ENCODE measurements at places on chromosomes 7 and 10. TPM values are rescaled to one million over a fixed set of nuclear protein-coding genes. Genes with fewer than 3 reads are reported as not detected.
A peak's percentile ranks its signal among the peaks of the same experiment; 100 is the strongest.

- H3K4me3 ChIP-seq, result no peak overlapping the region
- H3K36me3 ChIP-seq, result no peaks in the 10 kb centered on the region
- H3K4me1 ChIP-seq, result peaks cover 18% of the 10 kb centered on the region
- no peak for DNase-seq
- H3K27me3 ChIP-seq, result no peaks in the 10 kb centered on the region
Observed at GRCh38 chr7:17942231-17942630, 1.9 kb upstream of the SNX13 start.

GRCh38 chr10:79982861-79983260 is 34.0 kb upstream of the SFTPD start:
- peaks cover 25% of the 10 kb centered on the region for H3K27me3 ChIP-seq
- no peak overlapping the region for H3K27ac ChIP-seq
- H3K4me3 ChIP-seq, result peak overlapping the region; percentile 77
- no peak for DNase-seq
- no peaks in the 10 kb centered on the region for H3K36me3 ChIP-seq

DNA sequence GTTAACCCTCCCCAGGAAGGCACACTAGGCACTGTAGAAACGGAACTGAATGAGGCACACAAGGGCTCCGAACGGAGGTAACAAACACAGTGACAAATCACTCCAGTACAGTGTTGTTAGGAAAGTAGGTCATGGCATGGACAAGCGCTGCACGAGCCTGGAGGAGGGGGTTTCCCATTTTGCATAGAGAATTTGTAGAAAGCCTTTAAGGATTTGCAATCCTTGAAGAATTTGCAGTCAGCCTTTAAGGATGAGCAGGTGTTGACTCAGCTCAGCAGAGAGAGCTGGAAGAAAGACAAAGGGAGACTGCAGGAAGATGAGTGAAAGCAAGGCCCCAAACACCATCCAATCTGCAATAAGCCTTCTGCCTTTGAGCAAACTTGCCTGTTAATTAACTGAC is 51.1 kb upstream of the PPP1R3C start:
- no peaks in the 10 kb centered on the region for H3K27me3 ChIP-seq
- H3K27ac ChIP-seq, result peak overlapping the region; percentile 58
- peaks cover 42% of the 10 kb centered on the region for H3K4me1 ChIP-seq
- H3K4me3 ChIP-seq, result peak overlapping the region; percentile 2
- peak; percentile 95 for DNase-seq

DNA sequence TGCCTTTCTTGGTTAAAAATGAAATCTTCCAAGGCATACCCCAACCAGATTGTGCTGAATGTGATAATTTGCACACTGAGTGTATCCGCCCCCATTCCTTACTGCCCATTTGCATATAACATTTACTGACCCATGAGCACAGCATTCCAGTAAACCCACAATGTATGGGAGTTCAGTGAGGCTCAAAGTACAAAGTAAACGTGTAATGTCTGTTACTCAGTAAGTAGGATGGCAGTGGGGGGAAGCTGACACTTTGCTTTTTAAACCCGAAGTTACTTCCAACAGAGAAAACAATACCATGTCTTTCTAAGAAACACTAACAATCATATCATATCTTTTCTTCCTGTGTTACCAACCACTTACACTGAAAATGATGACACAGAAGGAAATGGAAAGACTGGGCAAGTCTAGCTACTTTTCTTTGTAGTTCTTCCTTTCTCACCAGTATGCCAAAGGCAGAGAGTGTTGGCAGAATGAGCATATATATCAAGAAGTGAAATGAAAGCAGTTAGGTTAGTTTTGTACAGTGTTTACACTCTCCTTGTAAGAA is 27.1 kb upstream of the SOSTDC1 start:
- H3K36me3 ChIP-seq, result no peaks in the 10 kb centered on the region
- no peak overlapping the region for H3K27ac ChIP-seq
- H3K27me3 ChIP-seq, result no peaks in the 10 kb centered on the region
- no peak overlapping the region for H3K4me3 ChIP-seq
- DNase-seq, result no peak
- H3K4me1 ChIP-seq, result no peaks in the 10 kb centered on the region

DNA sequence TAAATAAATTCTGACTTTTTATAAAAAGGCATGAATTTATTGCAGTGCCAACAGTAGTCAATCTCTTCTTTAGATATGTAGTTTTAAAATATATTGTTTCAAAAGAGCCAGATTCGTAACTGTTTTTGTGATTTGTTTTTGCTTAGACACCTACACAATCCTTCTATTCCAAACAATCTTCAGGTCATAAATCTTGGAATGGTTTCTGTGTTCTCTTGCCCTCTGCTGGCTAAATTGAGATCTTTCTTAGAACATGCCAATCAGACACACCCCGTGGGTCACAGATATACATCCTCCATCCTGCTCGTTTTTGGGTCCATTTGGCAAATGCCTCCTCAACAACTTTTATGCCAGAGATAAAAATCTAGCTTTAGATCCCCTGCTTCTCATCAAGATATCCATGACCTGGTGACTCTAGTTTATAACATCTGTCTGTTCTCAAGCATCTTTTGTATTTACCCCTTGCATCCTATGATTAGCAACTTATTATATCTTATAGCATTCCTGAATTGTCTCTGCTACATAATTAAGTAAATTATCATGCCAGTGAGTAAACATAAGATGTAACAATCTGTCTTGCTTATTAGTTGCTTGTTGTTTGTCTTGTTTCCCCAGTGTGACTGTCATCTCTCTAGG is 35.3 kb upstream of the IFRD1 start:
- H3K36me3 ChIP-seq, result no peaks in the 10 kb centered on the region
- no peak overlapping the region for H3K27ac ChIP-seq
- DNase-seq, result peak; percentile 66
- H3K27me3 ChIP-seq, result no peaks in the 10 kb centered on the region
- no peak overlapping the region for H3K4me3 ChIP-seq

DNA sequence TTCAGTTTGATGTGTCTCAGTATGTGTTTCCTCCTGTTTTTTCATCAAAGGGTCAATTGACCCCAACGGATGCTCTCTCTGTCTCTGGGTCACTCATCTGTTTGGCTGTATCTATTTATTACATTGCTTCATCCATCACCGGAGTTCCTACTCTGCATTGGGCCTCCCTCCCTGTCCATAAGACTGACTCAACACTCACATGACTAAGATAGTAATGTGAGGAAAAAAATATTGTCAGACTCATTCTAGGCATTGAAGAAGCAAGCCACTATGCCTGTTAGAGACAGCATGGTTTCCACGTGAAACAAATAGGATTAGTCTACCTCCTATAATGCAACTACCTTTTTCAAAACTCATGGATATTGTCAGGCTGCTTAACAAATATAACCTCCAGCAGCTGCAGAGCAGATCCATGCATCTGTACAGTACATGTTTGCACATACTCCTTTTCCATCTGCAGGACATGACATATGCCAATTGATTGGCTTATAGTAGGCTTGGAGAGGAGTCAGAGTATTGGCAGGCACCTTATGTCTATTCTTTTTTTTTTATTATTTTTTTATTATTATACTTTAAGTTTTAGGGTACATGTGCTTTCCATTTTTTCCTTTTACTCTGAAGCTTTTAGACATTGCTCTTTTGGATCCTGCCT is 275.2 kb downstream of the LRRTM3 start:
- H3K27ac ChIP-seq, result no peak overlapping the region
- no peaks in the 10 kb centered on the region for H3K4me1 ChIP-seq
- no peaks in the 10 kb centered on the region for H3K27me3 ChIP-seq
- H3K4me3 ChIP-seq, result no peak overlapping the region

- no peak for DNase-seq
- no peak overlapping the region for H3K27ac ChIP-seq
- no peaks in the 10 kb centered on the region for H3K4me1 ChIP-seq
- no peaks in the 10 kb centered on the region for H3K36me3 ChIP-seq
- H3K4me3 ChIP-seq, result no peak overlapping the region
- no peaks in the 10 kb centered on the region for H3K27me3 ChIP-seq
Observed at GRCh38 chr10:82256275-82256674, 381.3 kb downstream of the NRG3 start.

DNA sequence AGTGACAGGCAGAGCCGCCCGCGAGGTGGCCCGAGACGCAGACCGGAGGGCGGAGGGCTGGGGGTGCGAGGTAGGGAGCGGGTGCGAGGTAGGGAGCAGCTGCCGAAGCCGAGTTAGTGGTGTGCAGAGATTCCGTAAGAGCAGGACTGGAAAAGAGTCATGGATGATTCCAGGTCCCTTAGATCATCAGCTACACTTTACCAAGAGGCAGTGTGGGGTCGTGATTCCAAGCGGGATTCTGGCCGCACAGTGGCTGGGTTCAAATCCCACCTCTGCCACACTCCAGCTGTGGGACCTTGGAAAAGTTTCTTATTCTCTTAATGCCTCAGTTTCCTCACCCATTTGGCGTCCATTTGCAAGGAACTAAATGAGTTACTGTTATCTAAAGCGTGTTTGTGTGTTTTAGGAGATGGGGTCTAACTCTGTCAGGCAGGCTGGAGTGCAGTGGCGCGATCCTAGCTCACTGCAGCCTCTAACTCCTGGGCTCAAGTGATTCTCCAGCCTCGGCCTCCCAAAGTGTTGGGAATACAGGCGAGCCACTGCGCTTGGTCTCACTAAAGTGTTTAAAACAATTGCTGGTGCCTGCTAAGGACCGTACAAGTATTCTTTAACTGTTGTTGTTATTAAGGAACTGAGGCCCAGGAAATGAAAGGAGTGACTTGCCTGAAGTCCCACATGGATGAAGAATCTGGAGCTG is 1.1 kb downstream of the NDUFB2 start:
- no peaks in the 10 kb centered on the region for H3K27me3 ChIP-seq
- peak overlapping the region; percentile 82 for H3K4me3 ChIP-seq
- peaks cover 6% of the 10 kb centered on the region for H3K4me1 ChIP-seq
- no peaks in the 10 kb centered on the region for H3K36me3 ChIP-seq
- H3K27ac ChIP-seq, result peak overlapping the region; percentile 87

DNA sequence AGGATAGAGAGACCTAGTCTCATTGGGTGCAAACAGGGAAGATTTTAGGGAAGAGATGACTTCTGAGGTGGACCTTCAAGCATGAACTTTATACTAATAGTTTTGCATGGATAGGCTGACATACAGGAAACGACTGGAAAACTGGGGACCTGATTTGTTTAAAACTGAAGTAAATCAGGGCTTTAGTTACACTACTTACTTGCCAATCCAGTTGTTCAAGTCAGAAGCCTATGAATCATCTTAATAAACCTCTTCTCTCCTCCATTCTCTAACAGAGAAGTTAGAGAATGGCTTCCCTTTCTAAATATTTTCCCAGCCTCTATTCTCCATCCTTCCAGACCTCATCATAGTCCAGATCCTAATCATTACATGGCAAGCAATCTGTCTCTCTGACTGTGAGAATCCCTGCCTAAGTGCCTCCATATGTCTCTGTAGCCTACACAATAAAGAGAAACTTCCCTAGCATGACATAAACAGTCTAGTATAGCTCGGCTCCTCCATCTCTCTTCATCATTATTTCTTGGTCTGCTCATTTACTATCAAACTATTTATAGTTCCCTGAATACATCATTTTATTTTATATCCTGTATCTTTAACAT is 55.8 kb downstream of the PRKG1 start:
- no peaks in the 10 kb centered on the region for H3K36me3 ChIP-seq
- H3K4me1 ChIP-seq, result no peaks in the 10 kb centered on the region
- no peak overlapping the region for H3K27ac ChIP-seq
- H3K27me3 ChIP-seq, result no peaks in the 10 kb centered on the region
- H3K4me3 ChIP-seq, result no peak overlapping the region

- H3K27me3 ChIP-seq, result no peaks in the 10 kb centered on the region
- no peak overlapping the region for H3K27ac ChIP-seq
- H3K4me1 ChIP-seq, result no peaks in the 10 kb centered on the region
- H3K4me3 ChIP-seq, result no peak overlapping the region
Observed at GRCh38 chr7:137488038-137488437, 144.5 kb upstream of the PTN start.

- H3K4me3 ChIP-seq, result no peak overlapping the region
- no peak overlapping the region for H3K27ac ChIP-seq
- no peaks in the 10 kb centered on the region for H3K36me3 ChIP-seq
- H3K27me3 ChIP-seq, result no peaks in the 10 kb centered on the region
- H3K4me1 ChIP-seq, result peaks cover 5% of the 10 kb centered on the region
Observed at GRCh38 chr7:27586825-27587224, 75.9 kb downstream of the HIBADH start.

DNA sequence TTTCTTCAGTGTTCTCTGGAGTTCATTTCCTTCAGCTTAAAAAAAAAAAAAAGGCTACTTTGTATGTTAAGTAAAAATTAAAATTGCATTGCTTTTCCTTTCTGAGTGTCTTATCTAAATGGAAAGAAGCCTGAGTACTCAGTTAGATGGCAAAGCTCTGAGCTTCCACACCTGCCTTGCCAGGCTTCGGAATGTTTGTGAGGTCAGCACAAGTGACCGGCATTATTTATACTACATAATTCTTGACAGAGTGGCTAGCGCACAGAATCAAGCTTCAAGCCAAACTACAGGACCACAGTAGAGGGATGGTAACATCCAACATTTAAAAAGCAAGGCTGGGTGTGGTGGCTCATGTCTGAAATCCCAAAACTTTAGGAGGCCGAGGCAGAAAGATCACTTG is 17.3 kb downstream of the PIP4K2A start:
- H3K4me3 ChIP-seq, result no peak overlapping the region
- DNase-seq, result no peak
- H3K27me3 ChIP-seq, result no peaks in the 10 kb centered on the region
- H3K27ac ChIP-seq, result no peak overlapping the region

GRCh38 chr10:69363666-69364065 is 53.1 kb downstream of the TACR2 start:
- H3K4me1 ChIP-seq, result peaks cover 45% of the 10 kb centered on the region
- no peak for DNase-seq
- H3K27me3 ChIP-seq, result no peaks in the 10 kb centered on the region
- peaks cover 14% of the 10 kb centered on the region for H3K36me3 ChIP-seq

DNA sequence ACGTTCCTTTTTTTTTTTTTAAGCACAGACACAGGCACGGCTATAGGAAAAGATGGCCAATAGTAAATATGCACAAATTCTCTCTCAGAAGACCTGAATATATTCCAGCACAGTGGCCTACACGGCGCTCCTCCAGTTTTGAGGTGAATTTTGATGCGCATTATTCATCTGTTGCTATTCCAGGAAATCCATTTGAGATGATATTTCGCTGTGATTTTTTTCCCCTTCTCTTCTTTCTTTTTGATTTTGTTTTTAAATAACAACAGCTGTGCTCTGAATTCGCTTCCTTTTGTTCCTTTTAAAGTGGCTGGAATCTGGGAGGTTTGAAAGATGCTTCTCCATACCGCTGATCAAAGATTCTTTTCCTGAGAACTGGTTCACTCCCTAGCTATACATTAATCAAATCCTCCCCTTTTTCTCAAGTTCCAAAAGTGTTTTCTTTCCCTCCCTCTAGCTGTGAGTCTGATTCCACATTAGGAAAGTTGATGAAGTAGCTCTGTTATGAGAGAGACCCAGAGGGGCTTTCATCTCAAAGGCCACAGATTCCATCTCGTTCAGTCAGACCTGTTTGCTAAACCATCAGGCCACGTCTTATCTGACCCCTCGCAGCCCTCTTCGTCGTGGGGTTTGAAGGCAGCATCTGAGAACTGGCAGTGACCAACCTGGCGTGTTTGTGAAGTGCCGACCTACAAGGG is 602.7 kb upstream of the NRP1 start:
- no peaks in the 10 kb centered on the region for H3K36me3 ChIP-seq
- no peak overlapping the region for H3K27ac ChIP-seq
- H3K27me3 ChIP-seq, result no peaks in the 10 kb centered on the region

DNAJC12 gene
- 0.76 TPM for total RNA-seq

SNCG gene
- total RNA-seq, result 1.8 TPM

RRP12 gene
- 17.1 TPM for total RNA-seq

OR2A7 gene
- not detected for total RNA-seq
